ENCODE measurements at places on chromosomes 4 and X. TPM values are rescaled to one million over a fixed set of nuclear protein-coding genes. Genes with fewer than 3 reads are reported as not detected.

PDGFC gene
- 4.7 TPM for total RNA-seq

ZNF157 gene
- total RNA-seq = 1.4 TPM

CACNA1F gene
- total RNA-seq = 1.1 TPM

DMRTC1 gene
- not detected for total RNA-seq

DCLK2 gene
- total RNA-seq = 7.9 TPM

F11 gene
- not detected for total RNA-seq

MXRA5 gene
- 0.50 TPM for total RNA-seq

GDPD2 gene
- total RNA-seq = 1.3 TPM

SLC34A2 gene
- total RNA-seq = 0.12 TPM

TMEM47 gene
- total RNA-seq = 85.2 TPM

CDKL5 gene
- total RNA-seq = 6.8 TPM

DAPP1 gene
- total RNA-seq = not detected

SPP1 gene
- 1.1 TPM for total RNA-seq

TRIM61 gene
- not detected for total RNA-seq

CHRDL1 gene
- 15.5 TPM for total RNA-seq

MTCP1 gene
- total RNA-seq = 1.4 TPM

MAOB gene
- total RNA-seq = 1.5 TPM
